ENCODE measurements at places on chromosomes 12 and 14.

- no peak for DNase-seq
Observed at GRCh38 chr12:108840605-108841332, 16.6 kb downstream of the SSH1 start.

GRCh38 chr12:91434081-91434480, 251.5 kb upstream of the DCN start:
- DNase-seq = no peak

- DNase-seq = no peak
Observed at GRCh38 chr14:23284654-23285529, 1.0 kb downstream of the HOMEZ start.

- no peak for DNase-seq
Observed at GRCh38 chr14:40694023-40694422, 912.7 kb upstream of the LRFN5 start.

GRCh38 chr12:16407346-16407745, 59.9 kb downstream of the MGST1 start:
- DNase-seq = no peak

GRCh38 chr14:48748151-48748675, 838.0 kb downstream of the RPS29 start:
- DNase-seq = no peak

DNA sequence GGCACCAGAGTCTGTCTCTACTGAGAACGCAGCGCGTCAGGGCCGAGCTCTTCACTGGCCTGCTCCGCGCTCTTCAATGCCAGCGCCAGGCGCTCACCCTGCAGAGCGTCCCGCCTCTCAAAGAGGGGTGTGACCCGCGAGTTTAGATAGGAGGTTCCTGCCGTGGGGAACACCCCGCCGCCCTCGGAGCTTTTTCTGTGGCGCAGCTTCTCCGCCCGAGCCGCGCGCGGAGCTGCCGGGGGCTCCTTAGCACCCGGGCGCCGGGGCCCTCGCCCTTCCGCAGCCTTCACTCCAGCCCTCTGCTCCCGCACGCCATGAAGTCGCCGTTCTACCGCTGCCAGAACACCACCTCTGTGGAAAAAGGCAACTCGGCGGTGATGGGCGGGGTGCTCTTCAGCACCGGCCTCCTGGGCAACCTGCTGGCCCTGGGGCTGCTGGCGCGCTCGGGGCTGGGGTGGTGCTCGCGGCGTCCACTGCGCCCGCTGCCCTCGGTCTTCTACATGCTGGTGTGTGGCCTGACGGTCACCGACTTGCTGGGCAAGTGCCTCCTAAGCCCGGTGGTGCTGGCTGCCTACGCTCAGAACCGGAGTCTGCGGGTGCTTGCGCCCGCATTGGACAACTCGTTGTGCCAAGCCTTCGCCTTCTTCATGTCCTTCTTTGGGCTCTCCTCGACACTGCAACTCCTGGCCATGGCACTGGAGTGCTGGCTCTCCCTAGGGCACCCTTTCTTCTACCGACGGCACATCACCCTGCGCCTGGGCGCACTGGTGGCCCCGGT, at the start of gene PTGDR:
Gene PTGDR (plus strand): TSS at position 198 of the 778 bp plus-strand sequence. CDS start 117 bp downstream, at position 315.
- no peak for DNase-seq

DNA sequence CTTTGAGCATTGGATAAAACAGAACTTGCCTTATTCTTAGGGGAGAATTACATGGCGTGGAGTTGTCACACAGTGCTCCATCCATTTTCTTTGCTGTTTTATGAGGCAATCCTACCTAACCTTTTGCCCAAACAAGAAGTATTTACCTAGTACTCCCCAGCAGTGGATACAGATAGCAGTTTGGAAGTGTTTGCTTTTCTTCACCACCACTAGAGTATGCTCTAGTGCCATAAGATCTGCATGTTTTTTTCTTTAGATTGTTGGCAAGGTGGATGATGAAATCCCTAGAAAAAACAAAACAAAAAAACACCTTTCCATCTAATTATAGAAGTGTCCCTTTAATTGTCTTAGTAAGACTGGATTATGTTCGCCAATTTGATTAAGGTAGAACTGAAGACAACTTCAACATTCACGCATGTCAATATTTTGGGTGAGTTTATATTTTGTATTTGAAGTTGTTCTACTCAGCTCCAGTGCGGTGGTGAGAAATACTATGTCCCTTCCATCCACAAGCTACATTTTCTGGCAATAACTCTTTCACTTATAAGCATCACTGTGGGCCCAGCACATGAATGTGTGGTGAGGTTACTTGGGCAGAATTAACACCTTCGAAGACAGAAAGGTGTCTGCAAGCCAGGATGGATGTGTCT, 23.6 kb upstream of the TMEM260 start:
- no peak for DNase-seq

DNA sequence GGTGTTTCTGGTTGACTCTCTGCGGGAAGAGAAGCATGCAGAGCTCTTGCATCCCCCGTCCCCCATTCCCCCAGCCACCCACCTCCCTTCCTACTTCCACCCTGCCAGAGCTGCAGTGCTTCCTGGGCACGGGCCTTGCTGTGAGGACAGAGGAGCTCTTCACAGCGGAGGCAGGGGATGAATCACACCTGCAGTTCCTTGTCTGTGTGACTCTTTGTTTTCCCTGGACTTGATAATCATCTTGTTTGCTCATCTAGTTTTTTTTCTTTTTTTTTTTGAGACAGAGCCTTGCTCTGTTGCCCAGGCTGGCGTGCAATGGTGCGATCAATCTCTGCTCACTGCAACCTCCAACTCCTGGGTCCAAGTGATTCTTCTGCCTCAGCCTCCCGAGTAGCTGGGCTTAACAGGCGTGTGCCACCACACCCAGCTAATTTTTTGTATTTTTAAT, 27.8 kb downstream of the ANKRD9 start:
- no peak for DNase-seq

GRCh38 chr12:6193853-6194815, 6.1 kb upstream of the CD9 start:
- DNase-seq = no peak

- no peak for DNase-seq
Observed at GRCh38 chr14:70907996-70908934, 1.0 kb downstream of the PCNX1 start.

GRCh38 chr14:33985242-33985641, 34.4 kb upstream of the EGLN3 start:
- no peak for DNase-seq

- DNase-seq = no peak
Observed at GRCh38 chr14:59251811-59252771, 63.6 kb downstream of the DAAM1 start.

DNA sequence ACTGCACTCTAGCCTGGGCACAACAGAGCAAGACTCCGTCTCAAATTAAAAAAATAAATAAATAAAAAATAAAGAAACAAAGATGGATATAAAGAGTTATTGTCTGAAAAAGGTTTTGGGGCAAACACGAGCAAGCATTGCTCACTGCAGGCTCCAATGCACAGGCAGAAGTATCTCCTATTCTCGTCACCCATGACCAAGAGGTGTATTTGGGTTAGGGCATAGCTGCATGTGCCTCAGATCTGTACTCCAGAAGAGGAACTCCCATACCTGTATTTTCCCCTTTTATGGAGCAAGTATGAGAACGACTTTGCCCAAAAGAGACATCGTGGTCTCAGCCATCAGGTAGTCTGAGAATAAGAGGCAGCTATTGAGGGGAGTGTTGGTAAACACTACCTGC, 10.2 kb upstream of the TCP11L2 start:
- no peak for DNase-seq

DNA sequence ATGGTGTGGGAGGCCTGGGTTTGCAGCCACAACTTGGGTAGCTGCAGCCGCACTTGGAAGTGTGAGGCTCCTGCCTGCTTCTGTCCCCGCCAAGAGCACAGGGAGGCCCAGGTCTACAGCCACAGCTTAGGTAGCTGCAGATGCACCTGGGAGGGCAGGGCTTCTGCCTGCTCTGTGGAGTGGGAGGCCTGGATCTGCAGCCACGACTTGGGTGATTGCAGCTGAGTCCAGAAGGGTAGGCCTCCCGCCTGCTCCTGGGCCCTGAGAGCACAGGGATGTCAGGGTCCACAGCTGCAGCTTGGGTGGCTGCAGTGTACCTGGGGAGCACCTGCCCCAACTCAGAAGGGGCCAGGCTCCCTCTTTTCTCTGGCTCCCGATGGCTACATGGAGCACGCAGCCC, 287.3 kb downstream of the AEBP2 start:
- DNase-seq = no peak

DNA sequence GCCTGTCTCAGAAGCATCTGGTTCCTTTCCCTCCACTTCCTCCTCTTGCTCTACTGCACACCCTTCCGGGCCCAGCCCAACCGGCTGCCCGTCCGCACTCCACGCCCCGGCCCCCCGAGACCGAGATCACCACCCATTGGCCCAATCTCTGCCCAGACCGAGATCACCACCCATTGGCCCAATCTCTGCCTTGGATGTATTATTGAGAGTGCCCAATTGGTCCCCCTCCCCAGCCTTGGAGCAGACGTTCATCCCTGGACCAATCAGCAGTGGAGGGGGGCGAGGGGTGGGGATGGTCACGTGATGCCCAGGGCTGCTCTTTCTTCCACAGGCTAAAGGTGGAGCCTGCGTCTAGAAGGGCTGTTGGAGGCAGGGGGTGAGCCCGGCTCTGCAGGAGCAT, 75.6 kb upstream of the TMEM132C start:
- no peak for DNase-seq

- no peak for DNase-seq
Observed at GRCh38 chr12:47193066-47193465, 113.3 kb upstream of the AMIGO2 start.

GRCh38 chr14:26621364-26621763, 23.5 kb upstream of the NOVA1 start:
- DNase-seq = no peak

Measured in AG09309 (cell line).